ENCODE measurements at places on chromosomes 6 and 20. TPM values are rescaled to one million over a fixed set of nuclear protein-coding genes. Genes with fewer than 3 reads are reported as not detected.

Gene CDYL
- polyA plus RNA-seq, result 6.0 TPM

Gene SDCBP2
- polyA plus RNA-seq, result 2.0 TPM

Gene ZBTB46
- 6.7 TPM for polyA plus RNA-seq

Gene GINS1
- polyA plus RNA-seq, result 0.54 TPM

Gene RGS17
- polyA plus RNA-seq, result 0.07 TPM

- no peak for DNase-seq
Observed at GRCh38 chr6:112286010-112286409, 31.6 kb upstream of the LAMA4 start.

GRCh38 chr20:57505979-57506378 is 19.0 kb downstream of the CTCFL start:
- no peak for DNase-seq

- DNase-seq, result no peak
Observed at GRCh38 chr6:90444160-90444714, 142.6 kb downstream of the MAP3K7 start.

- DNase-seq, result no peak
Observed at GRCh38 chr6:30615219-30615957, 1.7 kb downstream of the PPP1R10 start.

DNA sequence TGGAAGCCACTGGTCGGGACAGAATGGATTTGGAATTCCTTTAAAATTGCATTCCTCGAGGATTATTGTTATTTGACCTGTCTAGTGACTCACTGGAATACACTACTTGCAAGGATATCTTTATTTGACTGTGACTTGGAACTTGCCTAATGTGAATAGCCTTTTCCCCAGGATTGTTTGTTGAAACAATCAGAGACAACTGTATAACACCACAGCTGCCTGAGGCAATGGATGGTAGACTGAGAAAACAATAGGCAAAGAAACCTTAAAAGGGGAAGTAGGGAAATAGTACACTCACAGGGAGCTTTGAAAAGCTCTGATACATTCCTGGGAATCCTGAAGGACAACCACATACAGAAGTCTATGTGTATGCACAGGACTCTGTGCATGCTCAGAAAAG is 465.3 kb downstream of the BMP2 start:
- no peak for DNase-seq

DNA sequence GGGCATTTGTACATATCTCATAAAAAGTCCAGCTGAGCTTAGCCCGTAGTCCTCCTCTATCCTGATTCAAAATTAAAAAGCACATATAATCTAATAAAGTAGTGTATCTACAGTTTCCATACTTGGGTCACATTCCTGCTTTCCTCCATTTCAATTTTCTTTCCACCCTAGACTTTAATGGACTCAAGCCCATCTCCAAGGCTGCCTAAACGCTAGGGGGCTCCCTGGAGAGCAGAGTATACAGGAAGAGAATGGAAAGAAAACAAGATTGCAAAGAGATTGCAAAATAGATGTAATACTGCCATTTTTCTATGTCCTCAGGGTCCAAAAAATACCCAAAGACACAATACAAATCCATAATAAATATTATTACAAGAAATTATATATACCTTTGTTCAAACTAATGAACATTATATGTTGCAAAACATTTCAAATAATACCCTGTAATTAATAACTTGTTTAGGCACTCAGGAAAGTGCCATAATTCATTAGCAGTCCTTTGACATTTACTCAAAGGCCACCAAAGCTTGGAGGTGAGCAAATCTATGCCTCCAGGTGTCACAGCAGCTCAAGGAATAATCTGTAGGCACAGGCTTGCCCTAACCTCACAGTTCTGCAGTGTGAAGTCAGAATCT is 2.4 kb upstream of the MCM3 start:
- DNase-seq, result peak; percentile 77

- DNase-seq, result no peak
Observed at GRCh38 chr20:53176134-53176533, 204.0 kb downstream of the TSHZ2 start.

DNA sequence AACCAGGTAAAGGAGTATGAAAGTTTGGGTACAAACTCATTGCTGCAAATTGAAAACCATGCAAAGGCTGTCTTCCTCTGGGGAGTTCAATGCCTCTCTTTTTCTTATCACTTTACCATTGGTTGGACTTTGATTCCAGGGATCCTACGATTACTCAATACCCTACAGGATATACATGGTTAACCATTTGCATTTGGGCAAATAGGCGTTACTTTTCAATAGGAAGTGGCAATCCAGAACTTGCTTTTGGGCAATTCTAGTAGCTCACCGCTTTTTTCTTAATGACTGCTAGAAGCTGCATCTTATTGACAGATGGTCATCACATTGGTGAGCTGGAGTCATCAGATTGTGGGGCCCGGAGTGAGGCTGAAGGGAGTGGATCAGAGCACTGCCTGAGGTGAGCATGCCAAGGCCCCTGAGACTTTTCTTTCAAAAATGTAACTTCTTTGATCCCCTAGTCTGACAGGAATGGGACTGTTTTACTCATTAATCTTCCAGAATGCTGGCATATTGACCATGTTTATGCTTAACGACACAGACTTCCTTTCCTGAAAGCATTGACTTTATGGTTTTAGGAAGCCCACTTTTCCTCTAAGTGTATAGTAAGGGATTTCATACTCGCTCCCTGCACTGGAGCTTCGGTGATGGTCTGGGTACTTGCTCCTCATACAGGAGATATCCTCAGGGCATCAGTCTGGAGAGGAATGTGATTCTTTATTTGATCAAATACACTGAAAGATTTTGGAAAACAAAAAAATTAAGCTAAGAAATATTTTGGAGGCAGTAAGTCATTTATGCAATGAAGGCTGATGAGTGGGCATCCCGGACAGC is at the start of gene CCR6:
TSS of gene CCR6 (plus strand) at position 270 of the 831 bp plus-strand sequence. CDS start 13,039 bp downstream, outside the sequence.
- no peak for DNase-seq

GRCh38 chr20:49482621-49483017 is at the start of gene KCNB1:
KCNB1 (minus strand) TSS chr20:49482668; CDS start chr20:49482480, 188 bp downstream.
- peak; percentile 86 for DNase-seq

GRCh38 chr20:46268131-46268614 is 40.1 kb downstream of the CDH22 start:
- no peak for DNase-seq

GRCh38 chr20:23662276-23662870 is 24.6 kb upstream of the CST3 start:
- no peak for DNase-seq

- no peak for DNase-seq
Observed at GRCh38 chr6:48619771-48620170, 508.8 kb upstream of the PTCHD4 start.

Data from right cardiac atrium (tissue), 5 donors.